ENCODE measurements at places on chromosomes 3 and 15. TPM values are rescaled to one million over a fixed set of nuclear protein-coding genes. Genes with fewer than 3 reads are reported as not detected.

DNA sequence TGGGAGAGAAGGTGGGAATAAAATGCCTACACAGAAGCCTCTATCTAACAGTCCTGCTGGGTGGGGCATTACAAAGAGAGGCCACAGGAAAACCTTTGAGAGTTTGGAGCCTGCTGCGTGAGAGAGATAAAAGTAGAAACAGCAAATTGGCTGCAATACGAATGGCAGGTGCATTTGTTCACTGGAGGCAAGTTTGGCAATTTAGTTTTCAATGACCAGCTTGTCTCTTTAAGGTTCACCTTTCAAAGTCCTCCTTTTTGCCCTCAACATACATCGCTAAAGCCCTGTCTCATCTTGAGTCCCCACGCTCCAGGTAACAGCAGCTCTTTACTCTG, 405.7 kb downstream of the LSAMP start:
- DNase-seq = no peak

- no peak for DNase-seq
Observed at GRCh38 chr3:160180581-160181216, 44.5 kb upstream of the C3orf80 start.

DNA sequence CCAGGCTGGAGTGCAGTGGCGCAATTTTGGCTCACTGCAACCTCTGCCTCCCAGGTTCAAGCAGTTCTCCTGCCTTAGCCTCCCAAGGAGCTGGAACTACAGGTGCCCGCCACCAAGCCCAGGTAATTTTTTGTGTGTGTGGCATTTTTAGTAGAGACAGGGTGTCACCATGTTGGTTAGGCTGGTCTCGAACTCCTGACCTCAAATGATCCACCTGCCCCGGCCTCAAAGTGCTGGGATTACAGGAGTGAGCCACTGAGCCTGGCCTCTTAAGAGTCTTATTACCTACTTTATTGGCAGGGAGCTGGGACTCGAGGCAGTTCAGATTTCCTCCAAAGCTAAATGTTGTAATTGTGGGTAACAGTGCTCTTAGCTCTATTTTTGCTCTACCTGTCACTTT, 16.4 kb downstream of the PXYLP1 start:
- DNase-seq = no peak

GRCh38 chr3:53154881-53155285, 6.1 kb upstream of the PRKCD start:
- no peak for DNase-seq

DNA sequence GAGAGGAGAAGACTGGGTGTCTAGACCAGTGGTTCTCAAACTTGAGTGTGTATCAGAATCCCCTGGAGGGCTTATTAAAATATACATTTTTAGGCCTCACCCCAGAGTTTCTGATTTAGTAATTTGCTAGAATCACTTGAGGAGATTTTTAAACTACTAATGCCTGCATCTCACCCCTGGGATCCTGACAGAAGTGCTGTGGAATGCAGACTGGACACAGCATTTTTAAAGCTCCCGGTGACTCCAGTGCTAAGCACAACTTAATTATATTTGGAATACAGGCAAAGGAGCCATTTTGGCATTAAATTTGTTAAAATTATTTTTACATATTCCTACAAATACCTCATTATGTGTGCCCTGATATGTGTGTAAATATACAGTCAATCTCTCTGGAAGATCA, 26.7 kb upstream of the COL6A6 start:
- DNase-seq = no peak

- no peak for DNase-seq
Observed at GRCh38 chr15:89400116-89400781, 65.6 kb upstream of the POLG start.

DNA sequence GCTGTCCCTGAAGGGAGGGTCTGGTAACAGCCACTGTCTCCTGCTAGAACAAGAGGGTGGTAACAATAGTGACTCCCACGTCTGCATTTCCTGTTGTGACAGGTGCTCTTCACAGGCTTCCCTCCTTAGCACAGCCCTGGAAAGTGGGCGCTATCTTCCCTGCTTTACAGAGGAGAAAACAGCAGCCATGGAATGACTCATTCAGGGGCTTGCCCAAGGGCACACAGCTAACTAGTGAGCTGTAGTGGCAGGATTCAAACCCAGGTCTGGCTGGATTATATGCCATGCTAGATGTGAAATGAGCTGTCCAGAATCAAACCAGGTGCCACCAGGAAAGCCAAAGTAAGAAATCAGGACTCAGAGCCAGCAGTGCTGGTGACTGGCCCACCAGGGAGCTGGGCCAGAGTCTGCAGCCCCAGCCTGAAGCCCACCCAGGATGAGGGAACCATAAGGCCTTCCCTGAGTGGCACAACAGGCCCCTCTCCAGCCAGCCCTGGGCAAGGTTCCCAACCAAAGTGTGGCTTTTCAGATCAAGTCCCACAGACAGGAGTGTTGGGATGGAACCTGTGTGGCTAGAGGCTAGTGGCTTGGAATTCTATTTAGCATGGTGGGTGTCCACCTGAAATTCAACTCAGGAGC, 102.4 kb downstream of the ETFA start:
- no peak for DNase-seq

DNA sequence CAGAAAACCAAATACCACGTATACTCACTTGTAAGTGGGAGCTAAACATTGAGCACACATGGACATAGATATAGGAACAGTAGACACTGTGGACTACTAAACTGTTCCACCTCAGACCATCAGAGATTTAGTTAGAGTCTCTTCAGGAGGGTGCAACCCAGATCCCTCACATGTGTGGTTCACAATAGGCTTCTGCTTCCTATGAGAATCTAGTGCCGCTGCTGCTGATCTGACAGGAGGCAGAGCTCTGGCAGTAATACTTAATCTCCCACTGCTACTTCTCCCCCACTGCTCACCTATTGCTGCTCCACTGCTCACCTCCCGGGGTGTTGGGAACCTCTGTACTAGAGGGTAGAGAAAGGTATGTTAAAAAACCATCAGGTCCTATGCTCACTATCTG, 533.3 kb downstream of the NSUN3 start:
- no peak for DNase-seq

GRCh38 chr3:115766587-115767482, 143.5 kb downstream of the GAP43 start:
- no peak for DNase-seq

Gene CLDN16
- not detected for total RNA-seq

Gene AMT
- total RNA-seq = 1.2 TPM

Gene EOMES
- 0.42 TPM for total RNA-seq

Data from mesenteric fat pad (tissue), 1 donor.